ENCODE measurements at places on chromosomes 7 and 10. TPM values are rescaled to one million over a fixed set of nuclear protein-coding genes. Genes with fewer than 3 reads are reported as not detected.

GRCh38 chr7:44882899-44883298 is 2.4 kb downstream of the PURB start:
- no peak for DNase-seq

GRCh38 chr7:8500286-8500685 is 66.9 kb downstream of the NXPH1 start:
- no peak for DNase-seq

DNA sequence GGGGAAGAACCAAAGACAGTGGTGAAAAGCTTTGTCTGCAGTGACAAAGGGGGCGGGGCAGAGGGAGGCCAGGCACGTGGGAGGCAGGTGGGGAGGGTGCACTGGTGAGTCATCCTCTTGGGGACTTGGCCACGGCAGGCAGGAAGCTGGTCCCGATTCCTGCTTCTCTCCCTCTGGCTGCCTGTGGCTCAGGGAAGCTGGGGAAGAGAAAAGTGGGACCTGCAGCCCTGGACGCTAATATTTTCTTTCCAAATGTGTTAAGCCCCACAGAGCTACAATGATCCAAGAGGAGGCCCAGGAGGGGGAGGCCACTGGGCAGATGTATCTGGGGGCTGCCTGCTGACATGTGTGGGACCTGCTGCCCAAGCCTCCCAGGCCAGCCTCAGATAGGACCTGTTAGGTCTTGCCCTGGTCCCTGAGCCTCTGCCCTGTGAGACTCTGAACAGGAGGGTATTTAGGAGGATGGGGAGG is 231.8 kb downstream of the KCNMA1 start:
- no peak for DNase-seq

- peak; percentile 65 for DNase-seq
These were observed 12.9 kb upstream of the BMS1 start for GRCh38 chr10:42769673-42770072.

- DNase-seq, result no peak
These were observed 24.4 kb upstream of the ABCB5 start for GRCh38 chr7:20591058-20591457.

- no peak for DNase-seq
These were observed 140.6 kb downstream of the ALOX5 start for GRCh38 chr10:45514291-45515270.

GRCh38 chr10:36451391-36451970 is 673.9 kb upstream of the ANKRD30A start:
- DNase-seq, result no peak

DNA sequence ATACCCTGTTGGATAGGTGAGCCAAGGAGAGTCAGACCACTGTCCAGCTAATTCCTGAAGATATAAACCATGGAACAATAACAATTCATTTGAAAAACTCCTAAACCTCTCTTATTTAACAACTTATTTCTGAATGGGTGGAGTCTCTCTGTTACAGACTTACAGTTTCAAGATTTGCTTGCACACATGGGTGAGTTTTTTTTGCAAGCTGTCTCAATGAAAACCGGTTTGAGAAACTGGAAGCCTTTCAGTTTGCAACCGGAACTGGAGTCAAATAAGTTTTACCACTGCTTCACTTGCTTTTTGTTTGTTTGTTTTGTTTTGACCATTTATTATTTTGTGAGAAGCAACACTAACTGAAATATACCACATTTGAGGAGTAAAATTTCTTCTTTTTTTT is 243.8 kb downstream of the MTERF1 start:
- no peak for DNase-seq

GRCh38 chr7:139396323-139396951 is 36.7 kb downstream of the LUC7L2 start:
- no peak for DNase-seq

DNA sequence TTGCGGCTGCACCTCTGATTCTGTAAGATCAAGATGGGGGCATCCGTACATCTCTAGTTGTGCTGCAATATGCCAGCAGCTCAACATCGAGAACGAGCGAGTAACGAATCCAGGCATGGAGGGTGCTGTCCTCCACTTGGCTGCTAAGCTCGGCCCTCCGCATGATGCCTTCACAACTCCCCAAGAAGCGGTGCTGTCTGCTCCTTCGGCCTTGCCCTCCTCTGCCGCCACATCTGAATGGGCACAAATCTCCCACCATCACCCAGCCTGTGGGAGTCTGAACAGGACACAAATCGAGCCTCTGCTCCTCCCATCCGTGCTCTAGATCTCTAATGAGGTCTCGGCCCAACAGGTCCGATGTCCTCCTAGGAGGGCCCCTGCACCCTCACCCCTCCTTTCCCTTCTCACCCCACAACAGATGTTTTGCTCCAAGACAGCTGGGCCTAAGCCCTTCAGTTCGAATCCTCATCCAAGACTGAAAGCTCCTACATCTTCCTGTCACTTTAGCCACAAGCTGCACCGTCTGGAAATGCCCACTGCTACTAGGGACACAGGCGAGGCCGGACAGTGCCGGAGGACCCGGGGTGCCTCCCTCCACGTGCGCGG is 86.7 kb downstream of the ZNF33B start:
- DNase-seq, result no peak

- DNase-seq, result no peak
These were observed 61.2 kb upstream of the FAM171A1 start for GRCh38 chr10:15432266-15432665.

DNA sequence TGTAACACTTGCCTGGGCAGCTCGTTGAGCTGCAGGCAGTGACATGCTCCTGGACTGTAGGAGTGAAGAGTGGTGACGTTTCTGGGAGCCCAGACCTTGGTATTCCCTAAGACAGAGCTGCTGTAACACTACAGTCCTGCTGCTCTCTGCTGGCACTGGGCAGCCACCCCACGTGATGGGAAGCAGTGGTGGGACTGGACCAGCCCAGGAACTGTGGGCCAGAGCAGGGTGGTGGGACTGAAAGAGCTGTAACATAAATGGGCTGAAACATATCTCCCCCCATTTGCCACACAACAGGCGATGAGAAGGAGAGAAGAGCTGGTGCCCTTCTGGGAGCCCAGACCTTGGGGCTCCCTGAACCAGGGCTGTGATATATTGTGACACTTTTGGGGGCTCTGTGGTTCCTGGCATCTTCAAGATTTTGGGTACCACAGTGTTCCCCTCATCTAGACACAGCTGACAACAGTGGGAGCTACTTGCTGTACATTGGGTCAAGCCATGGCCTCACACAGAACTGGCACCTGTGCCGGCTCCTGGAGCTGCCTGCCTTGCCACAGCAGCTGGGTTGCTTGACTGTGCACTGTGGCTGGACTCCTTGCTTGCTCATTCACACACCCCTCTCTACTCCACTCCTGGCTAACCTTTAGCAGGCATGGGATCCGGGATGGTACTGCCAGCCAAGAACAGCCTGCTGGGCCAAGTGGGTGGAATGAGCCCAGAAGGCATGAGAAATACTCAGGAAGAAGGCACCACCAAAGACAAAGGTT is 161.3 kb upstream of the PCDH15 start:
- DNase-seq, result no peak

GRCh38 chr10:37975401-37975991 is 951 bp downstream of the ZNF25 start:
- DNase-seq, result no peak

DNA sequence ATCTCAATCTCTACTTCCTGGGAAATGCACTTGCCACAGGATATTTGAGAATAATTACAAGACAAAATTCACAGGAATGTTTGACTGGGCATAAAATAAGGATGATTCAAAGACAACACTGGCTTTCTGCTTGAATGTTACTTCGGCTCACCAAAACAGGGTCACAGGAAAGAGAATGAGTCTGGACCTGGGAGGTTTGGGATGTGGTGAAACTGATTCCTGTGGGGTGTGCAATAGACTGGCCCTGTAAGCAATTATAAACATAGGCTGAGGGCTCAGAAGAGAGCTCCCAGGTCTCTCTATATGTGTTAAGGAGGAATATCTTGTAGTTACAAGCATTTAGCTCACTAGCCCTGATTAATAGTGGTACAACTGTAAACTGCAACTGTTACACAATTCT is 613.9 kb upstream of the CELF2 start:
- no peak for DNase-seq

- DNase-seq, result no peak
These were observed 131.9 kb downstream of the TNS3 start for GRCh38 chr7:47449810-47450590.

GRCh38 chr10:60035984-60036383 is 129.6 kb upstream of the CCDC6 start:
- DNase-seq, result no peak

- no peak for DNase-seq
These were observed 80.0 kb upstream of the PRKAR2B start for GRCh38 chr7:106964466-106964865.

DNA sequence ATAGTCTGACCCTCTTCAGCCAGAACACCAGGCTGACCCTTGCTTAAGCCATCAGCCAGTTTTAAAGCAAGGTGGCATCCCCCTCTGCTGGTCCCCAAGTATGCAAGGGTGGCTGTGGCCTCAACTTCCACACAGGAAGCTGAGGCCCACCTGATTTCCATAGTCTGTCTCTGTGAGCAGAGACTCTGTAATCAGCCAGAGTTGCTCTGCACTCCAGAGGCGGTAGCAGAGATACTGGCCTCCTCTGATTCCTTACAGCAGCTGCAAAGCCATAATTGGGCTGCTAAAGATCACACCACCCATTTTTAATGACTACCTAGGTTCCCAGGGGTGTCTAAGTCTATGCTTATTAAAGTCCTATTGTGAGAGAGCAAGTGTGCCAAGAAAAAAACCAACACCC is 1.8 kb downstream of the PDAP1 start:
- no peak for DNase-seq

DNA sequence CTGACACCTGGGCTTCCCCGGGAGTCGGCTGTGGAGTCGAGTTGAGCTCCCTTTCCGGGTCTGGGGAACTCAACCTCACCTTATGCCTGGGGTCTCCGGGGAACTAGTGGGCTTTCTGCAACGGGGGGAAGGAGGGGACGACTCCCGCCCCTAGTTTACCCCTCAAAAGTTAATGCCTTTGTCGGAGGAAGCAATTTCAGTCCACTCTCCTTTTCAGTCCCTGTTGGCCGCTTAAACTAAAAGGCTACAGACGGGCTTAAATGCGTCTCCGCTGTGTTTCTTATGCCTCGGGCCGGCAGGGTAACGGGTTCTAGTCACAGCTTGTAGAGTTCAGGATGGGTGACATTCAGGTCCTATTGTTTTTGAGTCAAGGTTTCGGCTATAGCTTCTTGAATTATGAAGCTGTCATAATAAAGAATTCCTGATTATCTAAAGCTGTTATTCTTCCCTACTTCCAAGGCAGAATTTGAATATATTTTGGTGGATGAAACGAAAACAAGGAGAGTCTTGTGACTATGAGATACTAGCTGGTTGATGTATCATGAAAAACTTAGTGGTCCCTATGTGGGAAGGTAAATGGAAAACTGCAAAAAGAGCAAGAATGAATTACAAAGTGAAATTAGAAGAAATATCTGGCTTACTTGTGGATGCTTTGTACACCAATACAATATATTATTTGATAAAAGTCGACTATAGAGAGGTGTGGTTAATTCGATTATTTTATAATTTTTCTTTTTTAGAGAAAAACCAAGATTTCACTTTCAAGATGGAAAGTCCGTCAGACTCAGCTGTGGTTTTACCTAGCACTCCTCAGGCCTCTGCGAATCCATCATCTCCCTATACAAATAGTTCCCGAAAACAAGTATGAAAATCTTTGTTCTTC is 495 bp downstream of the SFR1 start:
- no peak for DNase-seq

DNA sequence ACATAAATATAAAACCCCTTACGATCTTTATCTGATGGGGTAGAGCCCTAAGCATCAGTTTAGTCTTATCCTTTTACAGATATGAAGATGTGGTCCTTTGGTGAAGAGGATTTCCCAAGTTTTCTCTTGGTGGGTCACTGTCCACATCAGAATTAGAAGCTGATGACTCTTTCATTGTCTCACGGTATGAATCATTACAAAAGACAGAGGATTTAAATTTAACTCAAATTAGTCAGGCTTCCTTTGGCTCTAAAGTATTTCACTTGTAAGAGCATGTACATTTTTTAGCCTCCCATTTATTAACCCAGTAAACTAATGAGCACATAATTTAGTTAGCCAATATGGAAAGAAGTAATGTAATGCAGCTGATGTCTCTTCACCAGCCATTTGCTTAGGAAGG is 49.9 kb upstream of the TMEM26 start:
- DNase-seq, result no peak

DNA sequence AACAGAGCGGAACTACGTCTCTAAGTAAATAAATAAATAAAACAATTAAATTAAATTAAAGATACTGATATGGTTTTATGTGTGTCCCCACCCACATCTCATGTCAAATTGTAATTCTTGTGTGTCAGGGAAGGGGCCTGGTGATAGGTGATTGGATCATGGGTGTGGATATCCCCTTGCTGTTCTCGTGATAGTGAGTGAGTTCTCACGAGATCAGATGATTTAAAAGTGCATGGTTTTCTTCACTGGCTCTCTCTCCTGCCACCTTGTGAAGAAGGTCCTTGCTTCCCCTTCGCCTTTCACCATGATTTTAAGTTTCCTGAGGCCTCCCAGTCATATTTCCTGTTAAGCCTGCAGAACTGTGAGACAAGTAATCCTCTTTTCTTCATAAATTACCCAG is 29.0 kb upstream of the OGDHL start:
- no peak for DNase-seq

DNA sequence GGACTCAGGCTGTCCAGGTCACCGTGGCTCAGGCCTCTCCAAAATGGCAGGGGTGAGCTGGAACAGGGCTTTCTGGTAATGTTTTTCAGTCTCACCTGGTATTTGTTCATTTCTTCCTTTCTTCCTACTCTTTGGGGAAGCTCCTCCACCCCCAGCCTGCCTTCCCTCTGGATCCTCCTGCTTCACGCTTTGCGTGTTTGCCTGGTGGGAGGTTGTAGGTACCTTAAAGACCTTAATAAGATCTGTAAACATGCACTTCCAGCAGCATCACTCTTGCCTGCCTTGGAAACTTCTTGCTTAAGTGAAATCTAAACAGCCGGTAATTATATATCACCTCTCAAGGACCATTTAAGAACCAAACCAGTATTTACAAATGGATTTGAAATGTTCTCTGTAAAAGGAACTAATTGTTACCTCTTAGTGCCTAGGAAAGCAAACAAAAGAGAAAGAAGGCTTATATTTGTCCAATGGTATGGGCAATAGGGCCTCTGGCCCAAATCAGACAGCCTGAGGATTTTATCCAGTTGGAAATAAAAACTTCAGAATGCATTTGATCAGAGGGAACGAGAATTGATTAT is 339.9 kb downstream of the CCSER2 start:
- no peak for DNase-seq

Gene OR6V1
- total RNA-seq, result not detected

Gene NME8
- total RNA-seq, result not detected

Gene GIMAP2
- total RNA-seq, result 9.6 TPM

Gene AKR1D1
- not detected for total RNA-seq

Gene UPK3B
- 2.7 TPM for total RNA-seq

Gene CC2D2B
- total RNA-seq, result 2.5 TPM

Gene CUZD1
- not detected for total RNA-seq

Gene EGR2
- total RNA-seq, result 3.2 TPM

Gene ADAMTS14
- total RNA-seq, result not detected

Gene FAM13C
- total RNA-seq, result 12.8 TPM

Gene FGFR2
- total RNA-seq, result 54.0 TPM

Gene C7orf57
- total RNA-seq, result not detected
